ENCODE measurements at places on chromosomes 6 and 20.

DNA sequence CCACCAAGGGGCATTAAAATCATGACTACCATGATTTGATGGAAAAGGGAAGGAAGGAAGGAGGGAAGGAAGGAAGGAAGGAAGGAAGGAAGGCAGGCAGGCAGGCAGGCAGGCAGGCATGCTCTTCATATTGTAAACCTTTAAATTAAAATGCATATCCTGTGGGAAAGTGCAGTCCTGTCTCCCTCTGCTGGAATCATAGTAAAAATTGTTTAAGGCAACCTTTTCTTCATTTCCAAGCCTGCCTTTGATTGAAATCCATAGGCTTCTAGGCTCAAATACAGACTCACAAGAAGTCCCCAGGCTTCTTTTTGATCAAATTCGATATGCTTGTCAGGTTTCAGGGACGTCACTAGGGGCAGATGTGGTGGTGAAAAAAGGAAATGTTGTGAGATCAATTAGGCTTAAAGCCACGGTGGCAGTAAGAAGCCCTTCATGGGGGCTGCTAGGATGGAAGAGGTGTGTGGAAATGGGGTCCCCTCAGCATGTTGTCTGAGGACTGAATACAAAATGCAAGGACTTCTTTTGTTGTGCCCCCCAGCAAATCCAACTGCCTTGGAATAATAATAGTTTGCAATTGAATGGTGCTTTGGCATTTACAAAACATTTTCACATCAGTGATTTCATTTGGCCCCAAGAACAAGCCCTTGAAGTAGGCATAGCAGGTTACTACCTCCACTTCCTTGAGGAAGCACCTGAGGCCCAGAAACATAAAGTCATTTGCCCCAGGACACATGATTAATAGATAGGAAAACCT lies 25.6 kb upstream of the GABRR1 start:
- DNase-seq, result peak; percentile 19

DNA sequence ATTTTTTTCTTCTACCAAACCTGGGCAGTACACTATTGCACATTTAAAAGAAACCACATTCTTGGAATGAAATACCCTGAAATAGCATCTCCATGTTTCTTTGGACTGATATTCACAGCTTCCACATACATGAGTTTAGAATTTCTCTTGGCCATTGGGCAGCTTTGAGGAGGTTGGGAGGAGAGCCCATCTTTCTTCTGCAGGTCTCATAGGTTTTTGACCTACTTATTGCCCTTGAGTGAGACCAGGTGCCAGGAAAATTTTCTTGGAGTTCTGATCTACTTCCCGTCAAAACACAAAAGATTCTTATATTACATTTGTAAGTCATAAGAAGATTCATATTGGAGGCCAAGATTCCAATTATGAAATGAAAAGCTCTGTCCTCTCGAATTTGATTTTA lies 212.0 kb downstream of the IBTK start:
- DNase-seq, result no peak

- no peak for DNase-seq
These were observed 99.2 kb downstream of the MAP3K5 start for GRCh38 chr6:136693090-136693489.

DNA sequence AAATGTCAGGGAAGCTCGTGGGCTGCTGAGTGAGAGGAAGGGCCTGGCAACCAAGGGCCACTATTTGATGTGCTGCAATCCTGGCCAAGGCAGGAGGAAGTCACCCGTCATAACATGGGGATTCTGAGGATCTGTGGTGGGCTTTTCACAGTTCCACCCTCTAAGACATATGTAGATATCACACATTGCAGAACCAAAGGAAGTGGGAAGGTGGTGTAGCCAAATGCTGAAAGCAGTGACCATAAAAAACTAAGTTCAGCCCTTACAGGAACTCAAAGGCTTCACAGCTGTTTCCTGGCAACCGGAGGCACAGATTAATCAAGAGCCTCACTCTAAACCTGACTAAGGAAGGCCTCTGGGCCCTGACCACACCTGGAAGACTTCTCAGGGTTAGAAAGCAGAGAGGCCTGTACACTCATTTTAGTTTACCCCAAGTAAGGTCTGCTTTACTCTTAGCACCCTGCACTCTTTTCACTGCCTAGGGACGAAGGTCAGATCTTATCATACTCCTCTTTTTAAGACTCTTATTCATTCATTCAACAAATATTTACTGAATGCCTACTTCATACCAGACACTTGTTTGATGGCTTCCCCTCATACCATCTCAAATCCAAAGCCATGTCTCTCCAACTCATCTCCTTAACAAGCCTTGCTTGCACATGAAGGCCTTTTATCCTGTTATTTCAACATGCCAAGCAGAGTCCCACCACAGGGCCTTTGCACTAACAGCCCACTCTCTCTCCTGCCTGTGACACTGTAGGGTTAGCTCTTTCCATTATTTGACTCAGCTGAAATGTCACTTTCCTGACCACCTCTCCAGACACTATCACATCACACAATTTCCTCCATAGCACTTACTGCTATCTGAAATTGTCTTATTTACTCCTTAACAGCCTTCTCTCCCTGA lies 2.6 kb downstream of the UBE2V1 start:
- DNase-seq, result peak; percentile 47

DNA sequence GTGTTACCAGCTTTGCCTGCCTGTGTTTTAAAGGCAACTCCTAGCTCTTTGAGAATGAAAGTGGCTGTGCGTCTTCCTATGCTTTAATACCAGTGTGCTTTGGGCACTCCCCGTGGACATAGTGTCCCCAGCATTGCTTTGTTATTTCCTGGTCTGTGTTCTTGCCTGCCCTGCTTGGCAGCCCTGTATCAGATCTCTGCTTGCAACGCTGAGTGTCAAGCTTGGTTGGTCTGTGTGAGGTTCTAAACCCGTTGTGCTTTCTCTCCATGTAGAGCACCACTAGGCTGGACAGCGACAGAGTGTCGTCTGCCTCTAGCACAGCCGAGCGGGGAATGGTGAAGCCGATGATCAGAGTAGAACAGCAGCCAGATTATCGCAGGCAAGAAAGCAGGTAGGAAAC lies 80.2 kb downstream of the AFDN start:
- DNase-seq, result no peak

DNA sequence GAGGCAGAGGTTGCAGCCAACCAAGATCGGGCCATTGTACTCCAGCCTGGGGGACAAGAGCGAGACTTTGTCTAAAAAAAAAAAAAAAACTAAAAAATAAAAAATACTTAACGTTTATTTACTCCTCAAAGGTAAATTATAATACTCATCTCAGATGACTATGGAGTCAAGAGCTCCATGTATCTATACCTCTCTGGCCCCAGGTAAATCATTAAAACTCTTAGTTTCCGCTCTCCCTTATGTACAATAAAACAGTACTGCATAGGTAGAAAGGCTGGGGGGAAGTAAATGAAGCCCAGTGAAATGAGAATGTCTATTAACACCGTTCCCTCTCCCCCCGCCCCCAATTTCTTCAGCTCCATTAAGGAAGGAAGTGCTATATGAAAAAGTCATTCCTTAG lies 1.2 kb downstream of the SRSF12 start:
- no peak for DNase-seq

Measured in DND-41 (cell line).